ENCODE measurements at places on chromosomes 1 and 21.

DNA sequence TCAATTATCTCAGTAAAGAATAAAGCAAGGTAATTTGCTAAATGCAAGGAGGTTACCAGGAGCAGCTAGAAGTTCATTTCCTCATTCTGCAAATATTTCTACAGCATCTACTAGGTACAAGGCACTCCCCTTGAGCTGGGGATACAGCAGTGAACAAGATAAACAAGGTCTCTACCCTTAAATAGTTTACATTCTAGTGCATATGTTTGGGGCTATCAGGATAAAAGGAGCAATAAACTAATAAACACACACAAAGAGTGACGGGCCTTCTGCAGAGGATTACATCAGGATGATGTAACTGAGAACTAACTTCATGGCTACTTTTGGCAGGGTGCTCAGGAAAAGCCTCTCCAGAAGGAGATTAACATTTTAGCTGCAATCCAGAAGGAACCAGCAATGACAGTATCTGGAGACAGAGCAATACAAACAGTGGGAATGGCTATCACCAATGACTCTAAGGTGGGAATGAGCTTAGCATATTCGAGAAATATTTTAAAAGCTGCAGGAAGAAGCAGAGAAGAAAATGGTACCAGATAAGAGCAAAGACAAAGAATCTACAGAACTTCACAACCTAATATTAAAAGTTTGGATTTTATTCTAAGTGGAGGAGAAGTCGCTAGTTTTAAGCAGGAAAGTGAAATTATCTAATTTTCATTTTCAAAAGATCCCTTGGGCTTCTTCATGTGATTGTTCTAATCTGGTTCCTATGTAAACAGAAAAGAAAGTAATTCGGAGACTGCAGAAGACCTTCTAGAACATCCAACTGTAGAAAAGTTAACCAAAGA lies 25.8 kb downstream of the TP53BP2 start:
- DNase-seq: no peak

DNA sequence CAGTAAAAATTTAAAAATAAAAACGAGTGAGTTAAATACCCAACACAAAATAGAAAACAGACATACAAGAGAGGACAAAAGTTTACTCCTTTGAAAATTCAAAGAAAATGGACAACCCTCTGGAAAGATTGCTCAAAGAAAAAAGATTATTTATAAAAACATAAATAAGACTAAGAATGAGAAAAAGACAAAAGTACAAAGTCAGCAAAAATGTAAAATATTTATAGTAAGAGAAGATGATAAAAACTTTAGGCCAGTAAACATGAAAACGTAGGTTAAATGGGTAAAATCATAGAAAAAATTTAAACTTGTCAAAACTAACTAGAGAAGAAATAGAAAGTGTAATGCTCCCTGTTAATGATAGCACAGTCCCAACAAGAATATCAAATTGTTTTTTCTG lies 31.9 kb upstream of the SLC45A1 start:
- no peak for DNase-seq

DNA sequence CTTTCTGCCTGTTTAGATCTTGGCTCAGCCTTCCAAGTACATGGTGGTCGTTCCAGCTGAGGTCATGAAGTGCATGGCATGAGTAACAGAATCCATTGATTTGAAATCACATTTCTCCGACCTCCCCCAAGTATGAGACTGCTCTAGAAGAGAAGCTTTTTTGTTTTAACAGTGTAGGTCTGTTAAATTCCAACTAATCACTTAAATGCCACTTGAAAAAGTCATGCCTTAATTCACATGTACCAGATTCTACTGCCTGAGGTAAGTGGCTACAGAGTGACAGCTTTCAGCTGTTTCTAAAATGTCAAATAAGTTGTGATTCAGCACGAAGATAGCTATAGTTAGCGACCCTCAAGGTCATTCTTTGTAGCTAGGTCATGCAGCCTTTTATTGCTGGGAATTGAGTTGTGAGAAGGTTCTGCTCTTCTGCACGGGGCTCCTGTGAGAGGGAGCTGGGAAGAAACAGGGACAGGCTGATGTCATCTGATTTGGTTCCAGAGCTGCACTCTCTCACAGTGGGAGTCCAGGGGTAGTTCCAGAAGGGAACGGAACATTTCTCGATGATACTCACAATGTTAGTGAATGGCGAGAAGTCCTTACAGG lies 112.7 kb downstream of the VPS13D start:
- peak; percentile 4 for DNase-seq

DNA sequence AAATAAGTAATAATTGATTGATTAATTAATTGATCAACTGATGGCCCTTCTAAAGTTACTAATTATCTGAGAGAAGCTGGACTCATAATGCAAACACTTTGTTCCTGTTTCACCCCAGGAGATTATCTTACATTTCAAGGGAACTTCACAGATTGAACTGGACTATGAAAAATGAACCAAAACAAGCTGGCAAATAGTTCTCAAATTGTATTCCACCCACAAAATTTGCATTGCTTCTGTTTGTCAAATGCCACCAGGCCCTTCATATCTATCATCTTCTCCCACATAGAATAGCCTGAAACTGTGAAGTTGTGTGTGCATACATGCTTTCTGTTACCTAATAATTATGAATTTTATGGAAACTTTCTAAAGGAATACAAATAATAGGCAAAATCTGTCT lies 104.0 kb downstream of the ZNF281 start:
- DNase-seq: no peak

GRCh38 chr21:33859373-33860102 lies 56.1 kb downstream of the ATP5PO start:
- no peak for DNase-seq

GRCh38 chr1:41842993-41843755 lies 75.5 kb downstream of the HIVEP3 start:
- peak; percentile 71 for DNase-seq

GRCh38 chr1:15700508-15700907 lies 16.4 kb downstream of the PLEKHM2 start:
- no peak for DNase-seq

All from kidney epithelial cell (primary cell).